ENCODE measurements at places on chromosomes 6 and 20.

GRCh38 chr6:160775792-160776580 is 73.9 kb downstream of the PLG start:
- DNase-seq = no peak

DNA sequence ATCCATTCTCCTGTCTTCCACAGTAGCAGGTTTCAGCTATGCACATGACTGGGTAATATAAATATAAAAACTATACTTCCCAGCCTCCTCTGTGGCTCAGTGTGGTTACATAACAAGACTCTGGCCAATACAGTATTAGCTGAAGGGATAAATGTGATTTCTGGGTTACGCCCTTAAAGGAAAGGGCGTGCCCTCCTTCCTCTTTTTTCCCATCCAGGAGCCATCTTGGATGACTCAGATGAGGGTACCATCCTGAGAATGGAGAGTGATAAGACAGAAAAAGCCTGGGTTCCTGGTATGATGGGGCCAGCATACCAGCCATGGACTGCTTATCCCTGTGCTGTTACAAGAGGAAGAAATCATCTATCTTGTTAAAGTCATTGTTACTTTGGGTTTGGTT is 123.3 kb downstream of the NFATC2 start:
- DNase-seq = no peak

GRCh38 chr6:129875610-129876520 is 14.8 kb upstream of the TMEM244 start:
- DNase-seq = no peak

GRCh38 chr6:28656715-28657114 is 131.0 kb downstream of the GPX5 start:
- no peak for DNase-seq

GRCh38 chr6:104017410-104018381 is 842.0 kb downstream of the HACE1 start:
- DNase-seq = no peak

DNA sequence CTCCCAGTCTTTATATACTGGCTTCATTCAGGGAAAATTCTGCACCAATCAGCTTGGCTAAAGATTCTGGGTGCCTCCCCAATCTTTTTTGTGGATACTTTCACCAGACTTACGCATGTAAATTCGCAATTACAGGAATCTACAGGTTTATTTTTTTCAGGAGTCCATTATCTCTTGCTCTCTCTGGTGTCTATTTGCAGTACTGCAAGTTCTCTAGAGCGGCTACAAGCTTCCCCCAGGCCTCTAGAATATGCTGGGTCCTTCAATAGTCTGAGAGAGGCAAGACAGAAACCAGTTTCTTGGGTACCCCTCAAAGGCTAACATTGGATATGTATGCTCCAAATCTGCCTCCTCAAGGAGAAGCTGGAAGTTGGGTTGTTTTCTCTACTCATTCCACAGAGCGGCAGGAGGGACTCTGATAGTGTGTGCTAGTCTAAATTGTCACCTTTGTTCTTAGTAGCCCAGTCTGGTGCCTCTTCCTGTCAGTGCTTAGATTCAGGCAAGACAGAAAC is 58.5 kb downstream of the SUN5 start:
- DNase-seq = no peak

DNA sequence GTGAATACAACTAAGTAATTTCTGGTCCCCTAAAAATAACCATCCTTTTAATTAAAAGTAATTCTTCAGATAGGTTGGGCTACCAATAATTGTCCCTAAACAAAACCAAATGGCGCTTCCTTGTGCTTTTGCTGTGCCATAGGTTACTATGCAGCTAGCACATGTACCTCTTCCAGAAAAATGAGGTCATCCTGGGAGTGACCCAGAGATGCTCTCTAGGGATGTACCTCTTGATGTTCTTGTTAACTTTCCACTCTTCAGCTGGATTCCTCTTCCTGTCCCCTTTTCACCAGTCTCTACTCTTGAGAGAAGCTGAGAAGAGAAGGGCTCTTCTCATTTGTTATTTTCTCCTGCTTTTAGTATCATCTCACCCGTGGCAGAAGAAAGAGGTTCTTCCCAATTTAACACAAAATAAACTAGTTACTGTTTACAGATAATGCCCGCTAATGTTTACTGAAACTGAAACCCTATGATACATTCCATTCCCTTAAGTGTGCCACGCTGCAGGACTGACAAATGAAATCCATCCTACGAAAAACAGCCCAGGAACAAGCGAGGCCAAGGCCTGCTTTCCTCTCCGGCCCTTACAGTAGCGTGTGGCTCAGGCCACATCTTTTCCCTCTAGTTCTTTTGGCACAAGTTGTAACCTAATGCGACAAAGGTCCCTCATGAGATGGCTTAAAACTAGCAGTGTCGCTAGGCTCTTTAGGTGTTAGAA is 24.2 kb downstream of the MRS2 start:
- DNase-seq = no peak

Data from memory B cell (primary cell).